ENCODE measurements at places on chromosomes 11 and 22. TPM values are rescaled to one million over a fixed set of nuclear protein-coding genes. Genes with fewer than 3 reads are reported as not detected.

DNA sequence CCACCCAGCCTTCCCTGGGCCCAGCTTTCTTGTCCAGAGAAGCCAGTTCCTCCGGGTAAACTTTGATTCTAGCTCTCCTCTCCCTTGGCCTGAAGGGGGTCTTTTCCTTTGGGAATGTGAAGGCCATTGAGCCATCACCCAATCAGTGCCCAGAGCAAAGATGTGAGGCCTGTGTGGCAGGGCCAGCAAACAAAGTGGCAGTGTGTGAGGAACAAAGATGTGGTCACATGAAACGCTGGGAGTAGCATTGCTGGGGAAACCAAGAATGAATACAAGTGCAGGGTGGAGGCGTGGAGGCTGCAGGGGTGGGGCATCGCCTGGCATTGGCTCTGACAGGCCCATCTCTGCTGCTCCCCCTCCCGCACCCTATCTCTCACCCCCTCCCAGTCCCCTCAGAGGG is 91.9 kb upstream of the BID start:
- H3K27me3 ChIP-seq: no peaks in the 10 kb centered on the region
- no peak overlapping the region for H3K4me3 ChIP-seq
- no peak overlapping the region for H3K27ac ChIP-seq
- no peak for DNase-seq

GRCh38 chr22:50608996-50609395 is 8.4 kb downstream of the MAPK8IP2 start:
- H3K36me3 ChIP-seq: no peaks in the 10 kb centered on the region

DNA sequence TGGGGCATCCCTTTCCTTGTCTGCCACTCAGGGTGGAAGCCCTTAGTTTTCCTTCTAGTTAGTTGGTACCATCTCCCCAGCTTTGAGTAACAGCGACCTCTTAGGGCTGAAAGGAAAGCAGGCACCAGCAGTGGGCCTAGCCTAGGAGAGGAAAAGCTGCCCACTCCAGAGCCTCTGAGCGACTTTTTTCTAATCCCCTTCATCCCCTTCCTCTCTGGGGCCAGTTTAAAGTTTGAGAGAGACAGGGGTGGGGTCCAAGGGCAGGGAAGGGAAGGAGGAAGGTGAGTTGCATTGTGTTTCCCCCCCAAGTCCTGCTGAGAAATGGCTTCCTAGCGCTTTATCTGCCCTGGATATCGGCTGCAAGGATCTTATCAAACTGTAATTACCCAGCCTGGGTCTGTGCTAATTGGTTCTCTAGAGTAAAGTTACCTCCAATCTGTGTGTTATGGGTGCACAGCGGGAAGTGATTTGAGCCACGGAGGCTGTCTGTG is 573.9 kb upstream of the CADM1 start:
- no peaks in the 10 kb centered on the region for H3K4me1 ChIP-seq
- DNase-seq: no peak
- H3K4me3 ChIP-seq: no peak overlapping the region
- H3K36me3 ChIP-seq: no peaks in the 10 kb centered on the region

DNA sequence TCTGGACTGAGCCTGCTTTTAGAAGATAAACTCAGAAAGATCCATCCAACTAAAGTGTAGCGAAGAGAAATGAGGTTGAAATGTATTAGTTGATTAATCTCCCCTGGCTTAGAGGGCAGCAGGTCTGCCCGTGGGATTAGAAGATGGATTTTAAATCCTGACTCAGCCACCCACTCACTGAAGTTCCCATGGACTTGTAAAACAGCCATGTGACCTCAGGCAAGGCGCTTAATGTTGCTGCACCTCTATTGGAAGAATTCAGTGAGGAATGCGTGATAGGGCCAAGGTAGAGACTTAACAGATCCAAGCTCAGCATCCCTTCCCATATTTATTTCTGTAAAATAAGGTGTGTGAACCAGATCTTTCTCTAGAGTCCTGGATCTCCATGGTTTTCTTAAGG is 45.1 kb upstream of the ELF5 start:
- DNase-seq: no peak
- H3K27me3 ChIP-seq: peaks cover 3% of the 10 kb centered on the region
- no peak overlapping the region for H3K4me3 ChIP-seq
- H3K36me3 ChIP-seq: no peaks in the 10 kb centered on the region

DNA sequence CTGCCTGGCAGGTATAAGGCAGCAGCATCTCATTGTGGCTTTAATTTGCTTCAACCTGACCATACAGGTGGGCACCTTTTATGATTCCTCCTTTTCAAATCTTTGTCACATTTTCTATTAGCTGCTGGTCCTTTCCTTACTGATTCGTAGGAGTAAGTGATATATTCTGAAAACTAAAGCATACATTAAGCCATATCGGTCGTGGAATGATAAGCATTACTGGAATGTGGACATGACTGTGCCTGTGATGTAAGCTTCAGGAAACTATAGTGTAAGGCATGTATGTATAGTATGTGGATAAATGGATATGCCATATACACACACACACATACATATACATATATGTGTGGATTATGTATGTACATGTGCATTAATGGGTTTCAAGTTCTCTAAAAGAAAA is 20.8 kb downstream of the YPEL1 start:
- no peak overlapping the region for H3K27ac ChIP-seq
- DNase-seq: no peak
- H3K4me1 ChIP-seq: peaks cover 4% of the 10 kb centered on the region
- no peaks in the 10 kb centered on the region for H3K27me3 ChIP-seq
- H3K4me3 ChIP-seq: no peak overlapping the region

DNA sequence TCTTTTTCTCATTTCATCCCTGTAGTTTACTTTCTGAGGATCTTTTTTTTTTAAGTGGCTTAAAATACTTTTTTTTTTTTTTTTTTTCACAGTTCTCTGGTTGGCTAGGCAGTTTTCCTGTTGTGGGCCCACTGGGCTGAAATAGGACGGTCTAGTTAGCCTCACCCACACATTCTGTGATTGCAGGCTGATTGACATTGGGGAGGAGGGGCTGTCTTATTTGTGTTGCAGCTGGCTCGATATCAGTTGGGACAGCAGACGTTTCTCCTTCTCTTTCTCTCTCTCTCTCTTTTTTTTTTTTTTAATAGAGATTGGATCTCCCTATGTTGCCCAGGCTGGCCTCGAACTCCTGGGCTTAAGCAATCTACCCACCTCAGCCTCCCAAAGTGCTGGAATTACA is 6.9 kb downstream of the BCR start:
- H3K27ac ChIP-seq: no peak overlapping the region
- no peak overlapping the region for H3K4me3 ChIP-seq
- H3K36me3 ChIP-seq: no peaks in the 10 kb centered on the region
- peaks cover 44% of the 10 kb centered on the region for H3K4me1 ChIP-seq

GRCh38 chr11:88175569-88176075 is 379 bp upstream of the RAB38 start:
- no peaks in the 10 kb centered on the region for H3K36me3 ChIP-seq
- peaks cover 18% of the 10 kb centered on the region for H3K4me1 ChIP-seq
- H3K4me3 ChIP-seq: peak overlapping the region; percentile 32
- no peaks in the 10 kb centered on the region for H3K27me3 ChIP-seq
- DNase-seq: no peak

GRCh38 chr11:34030382-34030781 is 21.1 kb upstream of the CAPRIN1 start:
- no peak overlapping the region for H3K4me3 ChIP-seq
- H3K27ac ChIP-seq: no peak overlapping the region
- H3K36me3 ChIP-seq: no peaks in the 10 kb centered on the region
- peaks cover 12% of the 10 kb centered on the region for H3K4me1 ChIP-seq
- no peaks in the 10 kb centered on the region for H3K27me3 ChIP-seq

- H3K27me3 ChIP-seq: no peaks in the 10 kb centered on the region
- no peak overlapping the region for H3K27ac ChIP-seq
- H3K36me3 ChIP-seq: no peaks in the 10 kb centered on the region
- DNase-seq: no peak
Observed at GRCh38 chr11:36239636-36240035, 49.6 kb downstream of the COMMD9 start.

- no peaks in the 10 kb centered on the region for H3K27me3 ChIP-seq
- DNase-seq: no peak
- H3K4me3 ChIP-seq: no peak overlapping the region
- H3K36me3 ChIP-seq: no peaks in the 10 kb centered on the region
- H3K4me1 ChIP-seq: peaks cover 11% of the 10 kb centered on the region
- no peak overlapping the region for H3K27ac ChIP-seq
Observed at GRCh38 chr11:70024036-70024772, 53.9 kb upstream of the ANO1 start.

DNA sequence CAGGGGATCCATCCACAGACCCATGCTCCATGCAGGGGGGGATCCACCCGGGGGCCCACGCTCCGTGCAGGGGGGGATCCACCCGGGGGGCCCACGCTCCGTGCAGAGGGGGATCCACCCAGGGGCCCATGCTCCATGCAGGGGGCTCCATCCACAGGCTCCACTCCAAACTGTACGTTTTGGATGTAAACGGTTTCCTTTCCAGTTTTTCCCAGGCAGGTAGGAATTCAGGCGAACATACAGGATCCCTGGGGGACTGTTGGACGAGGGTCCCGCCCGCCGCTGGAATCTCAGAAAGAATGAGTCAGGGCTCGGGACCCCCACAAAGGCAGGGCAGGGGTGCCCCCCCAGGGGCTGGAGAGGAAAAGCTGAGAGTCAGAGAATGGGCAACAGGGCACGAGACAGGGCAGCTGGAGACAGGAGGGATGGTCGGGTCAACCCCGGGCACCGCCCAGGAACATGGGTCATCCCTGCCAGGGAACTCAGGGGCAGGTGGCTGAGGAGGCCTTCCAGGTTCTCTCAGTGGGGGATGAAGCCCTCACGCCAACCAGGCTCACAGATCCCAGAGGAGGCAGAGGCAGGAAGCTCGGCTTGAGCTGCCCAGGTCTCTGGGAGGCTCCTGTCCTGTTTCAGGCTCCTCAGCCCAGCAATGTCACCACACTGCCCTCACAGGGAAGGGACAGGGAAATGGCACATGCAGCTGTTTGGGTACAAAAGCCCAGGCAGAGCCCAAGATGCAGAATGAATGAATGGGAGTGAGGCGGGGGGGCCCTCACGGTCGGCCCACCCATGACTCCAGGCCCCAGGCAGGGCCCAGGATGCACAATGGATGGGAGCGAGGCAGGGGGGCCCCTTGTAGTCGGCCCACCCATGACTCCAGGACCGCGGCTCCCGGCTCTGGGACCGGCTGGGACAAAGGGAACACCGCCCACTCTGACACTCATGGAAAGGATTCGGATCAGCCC is 200.2 kb downstream of the BRD1 start:
- H3K4me1 ChIP-seq: peaks cover 4% of the 10 kb centered on the region
- H3K36me3 ChIP-seq: no peaks in the 10 kb centered on the region
- no peaks in the 10 kb centered on the region for H3K27me3 ChIP-seq
- DNase-seq: no peak
- no peak overlapping the region for H3K4me3 ChIP-seq

RIC3 gene
- 17.0 TPM for polyA plus RNA-seq

- H3K4me1 ChIP-seq: no peaks in the 10 kb centered on the region
- H3K27ac ChIP-seq: no peak overlapping the region
- no peak for DNase-seq
- no peaks in the 10 kb centered on the region for H3K27me3 ChIP-seq
- no peaks in the 10 kb centered on the region for H3K36me3 ChIP-seq
- H3K4me3 ChIP-seq: no peak overlapping the region
Observed at GRCh38 chr22:46521994-46522393, 15.4 kb downstream of the CELSR1 start.

DNA sequence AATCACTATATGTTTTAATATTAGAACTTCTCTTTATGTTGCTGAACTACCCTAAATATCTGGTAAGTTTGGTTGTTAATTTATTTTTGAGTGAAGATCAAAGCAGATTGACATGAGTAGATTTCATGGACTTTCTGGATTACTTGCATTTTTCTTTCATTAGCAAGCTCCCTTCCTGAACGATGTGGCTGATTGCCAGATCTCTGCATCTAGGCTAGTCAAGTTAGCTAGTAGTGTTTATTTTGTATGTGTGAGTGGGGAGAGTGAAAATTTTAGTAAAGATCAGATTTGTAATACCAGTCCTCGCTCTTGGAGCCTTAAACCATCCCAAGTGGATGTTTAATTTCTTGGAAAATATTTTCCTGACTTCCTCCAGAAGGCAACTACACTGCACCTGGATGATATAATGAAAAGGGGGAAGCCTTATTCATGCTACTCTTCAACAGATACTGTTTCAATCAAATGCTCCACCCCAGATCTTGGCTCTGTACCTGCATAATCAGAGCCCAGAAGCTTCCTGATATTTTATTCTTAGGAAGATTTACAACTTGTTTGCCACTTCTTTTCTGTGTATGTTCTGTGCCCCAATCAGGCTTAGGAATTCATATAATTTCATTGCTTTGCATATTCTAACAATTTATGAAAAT is 143.2 kb upstream of the GRIA4 start:
- no peaks in the 10 kb centered on the region for H3K4me1 ChIP-seq
- DNase-seq: no peak
- H3K27ac ChIP-seq: no peak overlapping the region
- no peaks in the 10 kb centered on the region for H3K27me3 ChIP-seq
- H3K36me3 ChIP-seq: no peaks in the 10 kb centered on the region

MYBPC3 gene
- 2,250 TPM for polyA plus RNA-seq

FJX1 gene
- 1.8 TPM for polyA plus RNA-seq

NPTXR gene
- polyA plus RNA-seq: 8.6 TPM

DNA sequence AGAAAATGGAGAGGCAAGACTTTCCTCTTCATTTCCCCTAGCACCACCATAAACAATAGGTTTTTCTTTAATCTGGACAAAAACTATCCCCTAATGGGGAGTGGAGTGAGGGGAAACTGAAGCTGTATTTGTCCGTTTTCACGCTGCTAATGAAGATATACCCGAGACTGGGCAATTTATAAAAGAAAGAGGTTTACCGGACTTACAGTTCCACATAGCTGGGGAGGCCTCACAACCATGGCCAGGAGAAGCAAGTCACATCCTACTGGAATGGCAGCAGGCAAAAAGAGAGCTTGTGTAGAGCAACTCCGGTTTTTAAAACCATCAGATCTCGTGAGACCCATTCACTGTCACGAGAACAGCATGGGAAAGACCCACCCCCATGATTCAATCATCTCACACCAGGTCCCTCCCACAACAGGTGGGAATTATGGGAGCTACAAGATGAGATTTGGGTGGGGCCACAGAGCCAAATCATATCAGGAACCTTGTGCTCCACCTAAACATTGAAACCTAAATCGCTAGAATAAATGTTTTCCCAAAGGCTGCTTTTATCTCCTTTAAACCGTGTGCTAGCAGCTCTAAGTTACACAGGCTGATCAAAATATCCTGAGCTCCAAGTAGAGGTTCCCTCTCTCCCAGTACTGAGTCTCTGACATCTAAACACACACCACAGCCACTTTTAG is 4.3 kb downstream of the UBQLN3 start:
- H3K27ac ChIP-seq: no peak overlapping the region
- no peaks in the 10 kb centered on the region for H3K36me3 ChIP-seq
- no peaks in the 10 kb centered on the region for H3K4me1 ChIP-seq
- no peaks in the 10 kb centered on the region for H3K27me3 ChIP-seq
- H3K4me3 ChIP-seq: no peak overlapping the region

GRCh38 chr11:62580959-62581715 is 7.4 kb upstream of the EEF1G start:
- no peaks in the 10 kb centered on the region for H3K27me3 ChIP-seq
- no peaks in the 10 kb centered on the region for H3K36me3 ChIP-seq
- H3K4me1 ChIP-seq: no peaks in the 10 kb centered on the region
- H3K27ac ChIP-seq: no peak overlapping the region
- no peak for DNase-seq
